Activated naive CD8-positive, alpha-beta T cell treated with anti-CD3 and anti-CD28 coated beads, Interleukin-2, amount 50 U/mL, for 16 hours (primary cell): ENCODE measurements at places on chromosomes 16 and 17.

GRCh38 chr16:65757064-65757463 lies 609.4 kb upstream of the CDH5 start:
- DNase-seq: no peak

- peak; percentile 49 for DNase-seq
Measured at GRCh38 chr16:68417711-68418301, 30.5 kb downstream of the SMPD3 start.

DNA sequence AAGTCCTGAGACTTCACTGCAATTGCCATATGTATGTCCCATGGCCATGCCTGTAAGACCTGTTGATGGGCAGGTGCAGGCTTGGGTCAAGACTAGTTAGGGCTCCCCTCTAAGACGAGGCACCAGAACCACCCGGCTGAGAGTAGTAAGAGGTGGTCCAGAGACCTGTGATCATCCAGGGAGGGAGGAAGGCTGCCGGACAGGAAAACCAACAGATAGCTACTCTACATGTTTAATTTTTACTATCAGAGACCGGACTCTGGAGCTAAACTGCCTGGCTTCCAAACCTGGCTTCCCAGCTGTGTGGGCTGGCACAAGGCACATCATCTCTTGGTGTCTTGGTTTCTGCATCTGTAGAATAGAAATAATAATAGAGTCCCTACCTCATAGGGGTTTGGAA lies 73.0 kb downstream of the ERCC4 start:
- DNase-seq: no peak

GRCh38 chr16:10740000-10740844 lies 3.4 kb upstream of the NUBP1 start:
- DNase-seq: no peak

GRCh38 chr17:78031435-78031834 lies 72.9 kb downstream of the TNRC6C start:
- no peak for DNase-seq

DNA sequence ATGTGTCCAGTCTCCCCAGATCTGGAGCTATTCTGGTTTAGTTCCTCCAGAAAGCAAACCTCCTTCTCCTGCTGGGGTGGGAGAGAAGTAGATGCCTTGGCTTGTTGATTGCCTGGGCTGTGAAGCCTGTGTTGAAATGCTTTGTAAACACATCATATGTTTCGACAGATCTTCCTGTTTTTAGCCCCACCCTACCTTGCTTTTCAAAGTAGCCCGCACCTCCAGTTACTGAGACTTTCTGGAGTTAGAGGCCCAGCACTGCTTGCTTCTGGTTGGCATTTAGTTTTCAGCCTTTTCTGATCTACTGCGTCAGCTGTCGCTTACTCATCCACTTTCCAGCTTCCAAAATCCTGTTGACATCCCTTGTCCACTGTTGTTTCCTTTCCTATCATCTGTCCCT lies 17.9 kb upstream of the NDEL1 start:
- DNase-seq: no peak

DNA sequence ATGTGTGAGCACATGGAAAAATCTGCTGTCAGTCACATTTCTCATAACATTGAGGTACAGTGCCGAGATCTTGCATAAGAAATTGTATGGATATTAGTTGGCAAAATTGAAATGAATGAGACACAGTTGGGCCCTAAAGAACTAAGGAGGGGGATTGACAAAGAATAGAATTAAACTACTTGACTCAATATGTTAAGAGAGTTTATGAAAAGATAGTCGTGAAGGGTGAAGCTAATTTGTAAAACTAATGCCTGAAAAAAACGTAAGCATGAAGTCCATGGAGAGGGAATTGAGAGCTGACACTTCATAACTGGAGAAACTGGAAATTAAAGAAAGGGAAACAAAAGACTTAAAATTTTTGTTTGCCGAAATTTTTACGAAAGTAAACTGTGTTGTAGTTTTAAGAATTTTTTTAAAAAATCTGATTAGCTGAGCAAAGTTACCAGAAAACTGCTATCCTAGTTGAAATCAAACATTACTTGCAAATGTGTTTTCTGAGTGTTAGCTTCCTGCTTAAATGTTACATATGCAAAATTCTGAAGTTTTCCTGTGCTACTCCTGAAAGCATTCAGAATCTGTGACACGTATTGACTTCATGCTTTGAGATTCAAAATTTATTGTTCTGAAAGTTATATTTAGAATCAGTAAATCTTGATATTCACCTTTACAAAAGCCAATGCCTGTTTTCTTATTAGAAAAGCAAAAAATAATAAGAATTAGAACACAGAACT lies 239.9 kb downstream of the PHKB start:
- DNase-seq: no peak
